Jurkat, Clone E6-1 (cell line): ENCODE measurements at places on chromosomes 5 and 9.

GRCh38 chr5:16104961-16105360 lies 74.6 kb downstream of the MARCHF11 start:
- no peak for DNase-seq

DNA sequence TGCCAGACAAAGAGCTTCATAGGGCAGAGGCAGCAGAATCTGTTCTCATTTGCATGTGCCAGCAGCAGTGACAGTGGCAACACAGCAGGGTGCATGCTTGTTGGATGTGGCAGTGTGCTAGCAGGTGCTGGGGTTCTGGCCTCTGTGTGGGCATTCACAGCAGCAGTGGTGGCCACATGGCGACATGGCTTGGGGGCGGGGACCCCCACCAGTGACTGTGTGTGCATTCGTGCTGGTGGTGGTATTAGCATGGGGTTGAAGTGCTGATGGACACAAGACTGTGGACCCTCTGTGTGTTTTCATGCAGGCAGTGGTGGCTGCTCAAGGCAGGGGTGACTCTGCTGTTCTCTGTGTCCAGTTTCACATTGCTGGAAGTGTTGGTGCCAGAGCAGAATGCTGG lies 183.2 kb upstream of the PDE4D start:
- DNase-seq: no peak

GRCh38 chr9:95822583-95823431 lies 52.7 kb upstream of the ERCC6L2 start:
- no peak for DNase-seq

- DNase-seq: no peak
Measured at GRCh38 chr5:66653325-66653724, 57.1 kb downstream of the MAST4 start.

DNA sequence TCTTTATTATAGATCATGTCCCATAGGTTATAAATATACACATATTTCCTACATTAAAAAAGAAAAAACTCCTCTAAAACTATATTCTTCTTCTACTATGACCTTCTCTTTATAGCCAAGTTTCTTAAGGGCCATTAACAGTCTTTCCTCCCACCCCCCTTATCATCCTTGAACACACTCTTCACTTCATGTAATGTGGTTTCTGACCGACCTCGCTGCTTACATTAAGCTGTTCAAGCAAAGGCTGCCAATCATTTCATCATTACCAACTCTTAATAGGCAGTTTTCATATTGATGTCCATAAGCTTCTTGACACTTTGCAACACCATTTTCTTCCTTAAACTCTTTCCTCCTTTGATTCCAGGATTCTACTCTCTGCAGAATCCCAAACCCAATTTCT lies 283.0 kb upstream of the PCSK5 start:
- no peak for DNase-seq

DNA sequence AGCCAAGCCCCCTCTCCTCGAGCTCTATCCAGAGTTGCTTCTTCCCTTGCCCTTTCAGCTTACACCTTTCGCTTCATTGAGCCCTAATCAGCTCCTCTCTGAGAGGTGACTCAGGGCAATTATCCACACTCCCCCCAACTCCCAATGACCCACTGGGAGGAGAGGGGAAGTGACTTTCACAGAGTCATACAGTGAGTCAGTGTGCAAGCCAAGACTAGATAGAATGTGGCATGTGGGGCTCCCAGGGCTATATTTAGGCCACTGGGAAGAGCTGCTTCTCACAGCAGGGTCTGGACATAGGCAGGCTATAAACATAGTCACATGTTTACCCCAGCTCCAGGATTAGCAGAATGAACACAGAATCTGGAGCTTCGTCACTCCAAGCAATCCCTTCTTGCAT lies 57.4 kb downstream of the NRG2 start:
- DNase-seq: no peak

DNA sequence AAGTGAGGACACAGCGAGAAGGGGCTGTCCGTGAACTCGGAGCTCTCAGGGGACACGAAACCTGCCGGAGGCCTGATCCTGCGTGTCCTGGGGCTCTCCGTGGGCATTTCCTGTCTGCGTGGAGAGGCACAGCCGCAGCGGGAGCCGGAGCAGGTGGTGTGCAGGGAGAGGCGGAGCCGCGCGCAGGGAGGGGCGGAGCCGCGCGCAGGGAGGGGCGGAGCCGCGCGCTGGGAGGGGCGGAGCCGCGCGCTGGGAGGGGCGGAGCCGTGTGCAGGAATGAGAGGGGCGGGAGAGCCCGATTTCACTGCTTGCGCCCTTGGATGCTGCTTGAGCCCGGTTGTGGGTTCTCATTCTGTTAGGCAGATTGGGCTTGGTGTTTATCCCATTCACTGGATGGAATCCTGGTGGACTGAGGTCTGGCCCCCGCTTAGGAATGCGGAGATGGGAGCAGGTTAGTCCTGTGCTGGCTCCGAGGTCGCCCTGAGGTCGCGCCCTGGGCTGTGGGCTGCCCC lies 26.7 kb downstream of the NDUFS6 start:
- no peak for DNase-seq

- no peak for DNase-seq
Measured at GRCh38 chr5:55671975-55672374, 40.1 kb downstream of the SLC38A9 start.

DNA sequence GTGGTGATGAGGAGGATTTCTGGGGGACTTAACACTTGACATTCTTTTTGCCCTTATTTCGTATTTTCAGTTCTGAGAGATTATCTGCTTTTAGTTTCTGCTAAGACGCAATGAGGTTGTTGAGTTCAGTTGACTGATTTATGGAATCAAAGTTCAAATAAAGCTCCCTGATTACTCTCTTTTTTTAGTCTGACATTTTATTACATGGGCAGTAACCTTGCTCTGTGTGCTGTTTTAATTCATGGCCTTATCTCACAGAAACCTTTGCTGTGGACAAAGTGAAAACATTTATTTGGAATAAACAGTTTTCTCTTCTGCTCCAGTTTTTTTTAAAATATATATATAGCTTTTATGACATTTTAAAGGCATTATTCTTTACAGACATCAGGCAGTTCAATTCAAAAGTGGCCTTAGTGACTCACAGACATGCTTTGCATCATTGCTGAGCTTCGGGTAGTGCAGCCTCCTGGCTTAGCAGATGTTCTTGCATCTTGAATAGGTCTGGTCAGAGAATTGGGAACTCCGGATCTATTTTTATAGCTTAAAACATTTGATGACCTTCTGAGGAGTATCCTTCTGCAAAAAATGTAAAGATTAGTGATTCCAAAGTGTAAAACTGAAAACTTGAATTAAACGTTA lies 162.9 kb downstream of the FAM170A start:
- no peak for DNase-seq

GRCh38 chr9:38274800-38275199 lies 117.7 kb upstream of the ALDH1B1 start:
- no peak for DNase-seq

DNA sequence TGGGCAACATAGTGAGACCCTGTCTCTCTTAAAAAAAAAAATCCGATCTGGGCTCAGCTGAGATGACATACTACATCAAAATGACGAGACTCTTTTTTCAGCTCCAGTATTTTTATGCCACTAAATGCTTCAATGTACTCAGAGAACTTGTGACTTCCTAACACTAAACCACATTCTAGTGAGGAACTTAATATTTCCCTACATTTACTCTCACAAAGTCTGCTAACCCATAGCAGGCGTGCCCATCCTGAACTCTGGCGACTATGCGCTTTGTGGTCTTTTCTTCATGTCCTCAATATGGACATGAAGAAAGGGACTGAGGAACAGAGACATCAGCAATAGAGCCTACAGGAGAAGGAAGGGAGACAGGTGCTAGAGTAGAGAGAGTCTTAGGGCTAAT lies 41.3 kb downstream of the ITK start:
- no peak for DNase-seq

GRCh38 chr5:116137544-116138378 lies 52.9 kb downstream of the COMMD10 start:
- peak; percentile 63 for DNase-seq

GRCh38 chr9:38388283-38389223 lies 3.9 kb upstream of the ALDH1B1 start:
- DNase-seq: no peak

GRCh38 chr5:66442951-66443445 lies 153.2 kb upstream of the MAST4 start:
- DNase-seq: no peak

GRCh38 chr9:72193478-72193881 lies 44.2 kb downstream of the GDA start:
- no peak for DNase-seq

- DNase-seq: no peak
Measured at GRCh38 chr9:125513668-125514413, 193.2 kb downstream of the MAPKAP1 start.

DNA sequence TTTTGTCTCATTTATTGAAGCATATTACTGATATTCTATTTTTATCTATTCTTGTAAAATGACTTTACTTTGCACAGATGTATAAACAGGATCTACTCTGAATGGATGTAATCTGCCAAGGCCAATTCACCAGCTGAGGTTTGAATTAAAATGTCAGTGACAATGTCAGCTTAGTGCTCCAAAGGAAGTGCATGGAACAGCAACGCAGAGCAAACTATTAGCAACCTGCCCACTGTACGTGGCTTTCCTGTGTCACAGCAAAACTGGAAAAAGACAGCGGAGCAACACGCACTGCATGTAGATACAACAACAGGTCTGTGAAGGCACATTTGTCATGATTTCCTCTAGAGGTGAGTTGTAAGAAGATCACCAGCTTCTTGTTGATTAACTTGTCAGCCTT lies 409.4 kb downstream of the MED10 start:
- DNase-seq: no peak

- no peak for DNase-seq
Measured at GRCh38 chr9:34575241-34575640, 14.3 kb downstream of the CNTFR start.

GRCh38 chr9:93196096-93197055 lies 12.4 kb downstream of the WNK2 start:
- no peak for DNase-seq
